CD4-positive, alpha-beta T cell treated with Interleukin-2 at 100 ng/mL for 4 hours (primary cell): ENCODE measurements at places on chromosomes 2 and 18.
A peak's percentile ranks its signal among the peaks of the same experiment; 100 is the strongest.

GRCh38 chr2:104033399-104033798 lies 820.5 kb upstream of the POU3F3 start:
- DNase-seq = no peak

DNA sequence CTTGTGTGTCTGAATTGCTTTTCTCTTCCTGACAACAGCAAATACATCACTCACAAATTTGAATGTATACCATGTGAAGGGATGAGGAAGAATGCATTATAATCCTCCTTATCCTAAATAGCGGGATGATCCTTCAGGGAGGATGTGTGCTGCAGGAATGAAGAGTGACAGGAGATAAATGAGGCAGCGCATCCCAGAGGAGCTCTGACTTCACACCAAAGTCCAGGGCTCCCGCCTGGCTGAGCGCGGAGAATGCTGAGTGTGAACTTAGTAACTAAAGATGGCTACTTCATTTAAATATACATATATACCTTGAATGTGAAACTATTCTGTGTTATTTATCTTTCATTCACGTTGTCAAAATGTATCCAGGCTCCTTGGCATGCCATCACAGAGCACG lies 145.2 kb upstream of the TPO start:
- no peak for DNase-seq

- DNase-seq = no peak
These were observed 131.5 kb downstream of the ZNF532 start for GRCh38 chr18:58996131-58996641.

DNA sequence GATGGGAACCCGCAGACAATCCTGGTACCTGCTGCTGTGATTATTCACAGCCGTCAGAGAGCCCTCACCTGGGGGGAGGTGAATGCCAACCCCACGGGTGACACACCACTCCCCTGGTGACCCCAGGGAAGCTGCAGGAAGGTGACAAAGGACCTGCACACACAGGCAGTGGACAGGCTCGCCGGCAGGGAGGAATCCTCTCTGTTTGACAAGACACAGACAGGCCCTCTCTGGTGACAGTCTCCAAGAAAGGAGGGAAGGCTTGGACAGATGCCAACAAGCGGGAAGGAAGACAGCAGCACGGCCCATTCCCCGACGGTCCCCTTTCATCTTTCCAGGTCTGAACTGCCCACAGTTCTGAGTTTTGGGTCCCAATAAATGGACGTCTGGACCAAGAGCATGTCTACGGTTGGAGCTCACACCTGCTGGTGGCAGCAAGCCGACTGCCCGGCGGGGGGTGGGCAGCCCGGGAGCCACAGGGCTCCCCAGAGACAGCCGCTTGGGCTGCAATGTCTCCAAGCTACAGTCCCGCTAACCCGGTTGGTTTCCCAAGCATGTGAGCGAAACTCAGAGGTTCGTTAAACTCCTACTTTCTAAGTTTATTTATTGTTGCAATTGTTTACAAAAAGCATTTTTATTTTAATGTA lies 31.8 kb downstream of the HDAC4 start:
- DNase-seq = no peak

GRCh38 chr18:22694954-22695353 lies 238.2 kb upstream of the RBBP8 start:
- no peak for DNase-seq

DNA sequence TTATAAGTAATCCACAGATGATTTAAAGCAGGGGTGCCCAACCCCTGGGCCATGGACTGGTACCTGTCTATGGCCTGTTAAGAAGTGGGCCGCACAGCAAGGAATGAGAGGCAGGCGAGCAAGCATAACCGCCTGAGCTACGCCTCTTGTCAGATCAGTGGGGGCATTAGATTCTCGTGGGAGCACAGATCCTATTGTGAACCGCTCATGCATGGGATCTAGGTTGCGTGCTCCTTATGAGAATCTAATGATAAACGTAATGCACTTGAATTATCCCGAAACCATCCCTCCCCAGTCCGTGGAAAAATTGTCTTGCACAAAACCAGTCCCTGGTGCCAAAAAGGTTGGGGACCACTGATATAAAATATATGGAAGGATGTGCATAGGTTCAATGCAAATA lies 153.7 kb downstream of the CSRNP3 start:
- no peak for DNase-seq

GRCh38 chr2:40317046-40317445 lies 134.8 kb downstream of the SLC8A1 start:
- DNase-seq = no peak

DNA sequence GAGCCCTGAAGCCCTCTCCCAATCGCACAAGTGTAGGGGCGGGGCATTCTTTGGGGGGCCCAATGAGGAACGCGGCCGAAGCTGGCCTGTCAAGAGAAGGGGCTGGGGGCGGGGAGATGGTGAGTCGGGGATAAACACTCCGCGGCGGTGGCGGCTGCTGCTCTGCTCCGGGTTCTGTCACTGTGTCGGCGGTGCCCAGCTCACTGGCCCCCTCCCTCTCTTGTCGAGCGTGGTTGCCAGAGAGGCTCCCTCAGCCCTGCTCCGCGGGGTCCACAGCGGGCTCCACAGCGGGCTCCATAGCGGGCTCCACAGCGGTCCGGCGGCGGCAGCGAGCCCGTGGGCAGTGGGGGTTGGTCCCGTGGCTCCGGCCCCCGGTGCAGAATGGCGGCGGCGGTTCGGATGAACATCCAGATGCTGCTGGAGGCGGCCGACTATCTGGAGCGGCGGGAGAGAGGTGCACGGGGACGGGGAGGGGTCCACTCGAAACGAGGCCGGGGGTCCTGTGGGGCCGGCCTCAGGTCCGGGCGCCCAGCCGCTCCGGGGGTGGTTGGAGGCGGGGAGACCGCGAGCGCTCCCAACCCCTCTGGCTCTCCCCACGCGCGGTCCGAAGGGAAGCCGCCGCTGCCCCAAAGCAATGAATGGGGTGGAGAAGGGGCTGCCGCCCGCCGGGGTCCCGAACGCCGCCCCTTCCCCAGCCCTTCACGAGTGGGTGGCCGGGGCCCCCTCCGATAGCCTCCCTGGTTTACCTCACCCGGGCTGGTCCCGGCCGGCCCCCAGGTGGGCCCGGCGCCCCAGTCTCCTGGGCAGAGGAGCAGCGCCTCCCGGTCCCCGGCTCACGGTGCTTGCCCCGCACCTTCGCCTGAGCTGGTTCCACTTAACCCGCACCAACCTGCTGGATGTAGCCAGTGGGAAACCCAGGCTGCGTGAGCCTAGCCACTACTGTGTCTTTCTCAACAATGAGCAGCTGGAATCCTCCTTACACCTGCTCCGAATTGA lies at the start of gene MXD1:
MXD1 (plus strand) TSS at position 160 of the 996 bp plus-strand sequence; CDS start at position 382, 222 bp downstream.
- no peak for DNase-seq

GRCh38 chr2:53777134-53777533 lies 9.5 kb downstream of the CHAC2 start:
- no peak for DNase-seq

GRCh38 chr18:9906481-9906880 lies 7.3 kb upstream of the VAPA start:
- no peak for DNase-seq

DNA sequence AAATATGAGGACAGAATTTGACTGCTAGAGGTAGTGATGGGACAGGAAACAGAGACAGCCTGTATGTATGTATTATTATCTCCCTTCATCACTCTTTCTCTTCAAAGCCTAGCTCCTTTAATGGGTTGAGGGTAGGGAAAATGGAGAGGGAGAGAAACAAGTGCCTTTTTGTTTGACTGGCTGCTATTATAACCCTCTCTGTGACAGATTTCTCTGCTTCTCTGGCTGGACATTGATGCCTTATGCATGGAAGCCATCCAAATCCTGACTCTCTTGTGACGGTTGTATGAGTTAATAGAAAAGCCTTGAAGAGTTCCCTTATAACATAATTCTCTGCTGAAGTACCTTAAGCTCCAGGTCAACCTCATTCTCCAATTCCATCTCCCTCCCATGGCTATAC lies 118.5 kb upstream of the COL5A2 start:
- DNase-seq = no peak

DNA sequence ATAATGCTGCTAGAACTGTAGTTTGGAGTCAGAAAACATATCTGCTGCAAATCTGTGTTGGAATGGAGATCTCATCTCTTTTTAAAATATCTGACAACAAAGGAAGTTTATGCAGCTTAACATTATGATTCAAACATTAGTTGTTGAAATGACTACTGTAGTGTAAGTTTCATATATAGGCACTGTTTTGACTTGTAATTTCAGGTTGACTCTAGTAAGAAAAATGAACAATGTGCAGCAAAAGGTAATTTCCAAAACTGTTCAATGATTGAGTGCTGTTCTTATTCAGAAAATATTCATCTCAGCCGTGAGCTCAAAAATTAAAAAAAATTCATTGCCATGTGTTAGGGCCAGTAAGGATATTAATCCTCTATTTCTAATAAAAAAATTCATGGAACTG lies 48.5 kb downstream of the CCDC138 start:
- no peak for DNase-seq

DNA sequence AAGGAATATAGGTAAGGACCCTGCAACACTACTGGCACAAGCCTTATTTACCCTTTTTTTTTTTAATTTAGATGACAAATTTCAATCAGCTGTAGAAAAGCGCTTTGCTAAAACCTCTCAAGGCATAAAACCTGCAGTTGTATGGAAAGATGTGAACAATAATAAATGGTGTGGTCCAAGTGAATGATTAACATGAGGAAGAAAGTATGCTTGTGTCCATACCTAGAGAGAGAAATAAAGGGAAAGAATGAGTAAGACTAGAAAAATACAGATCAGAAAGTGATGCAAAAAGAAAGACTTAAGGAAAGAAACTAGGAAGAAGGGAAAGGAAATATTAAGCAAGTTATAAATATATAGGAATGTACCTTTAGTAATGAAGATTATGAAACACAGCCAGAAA lies 119.2 kb upstream of the SCN7A start:
- DNase-seq = no peak

GRCh38 chr2:111162718-111163331 lies 42.1 kb downstream of the BCL2L11 start:
- DNase-seq = no peak

GRCh38 chr2:28437149-28437835 lies 44.6 kb downstream of the FOSL2 start:
- no peak for DNase-seq

DNA sequence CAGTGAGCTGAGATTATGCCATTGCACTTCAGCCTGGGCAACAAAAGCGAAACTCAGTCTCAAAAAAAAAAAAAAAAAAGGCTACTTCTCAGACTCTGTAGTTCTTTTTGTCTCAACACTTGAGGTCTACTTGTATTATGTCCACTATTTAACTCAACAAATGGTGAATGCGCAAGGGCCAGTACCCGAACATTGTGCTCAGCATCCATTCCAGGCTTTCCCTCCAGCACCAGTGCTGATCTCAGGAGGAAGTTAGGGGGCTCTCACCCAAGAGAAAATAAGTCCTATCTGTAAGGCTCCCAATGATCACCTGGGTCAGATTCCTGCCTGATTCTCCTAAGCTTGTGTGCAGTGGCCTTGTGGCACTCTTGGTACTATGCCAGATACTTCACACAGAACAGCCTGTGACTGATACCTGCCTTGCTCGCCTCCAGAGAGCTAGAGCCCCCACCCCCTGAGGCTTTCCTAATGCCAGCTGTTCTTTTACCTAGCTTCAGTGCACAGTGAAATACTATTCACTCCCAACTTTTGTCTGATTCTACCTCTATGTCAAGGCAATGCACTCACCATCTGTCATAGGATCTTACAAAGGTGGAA lies 74.9 kb downstream of the INO80D start:
- no peak for DNase-seq

DNA sequence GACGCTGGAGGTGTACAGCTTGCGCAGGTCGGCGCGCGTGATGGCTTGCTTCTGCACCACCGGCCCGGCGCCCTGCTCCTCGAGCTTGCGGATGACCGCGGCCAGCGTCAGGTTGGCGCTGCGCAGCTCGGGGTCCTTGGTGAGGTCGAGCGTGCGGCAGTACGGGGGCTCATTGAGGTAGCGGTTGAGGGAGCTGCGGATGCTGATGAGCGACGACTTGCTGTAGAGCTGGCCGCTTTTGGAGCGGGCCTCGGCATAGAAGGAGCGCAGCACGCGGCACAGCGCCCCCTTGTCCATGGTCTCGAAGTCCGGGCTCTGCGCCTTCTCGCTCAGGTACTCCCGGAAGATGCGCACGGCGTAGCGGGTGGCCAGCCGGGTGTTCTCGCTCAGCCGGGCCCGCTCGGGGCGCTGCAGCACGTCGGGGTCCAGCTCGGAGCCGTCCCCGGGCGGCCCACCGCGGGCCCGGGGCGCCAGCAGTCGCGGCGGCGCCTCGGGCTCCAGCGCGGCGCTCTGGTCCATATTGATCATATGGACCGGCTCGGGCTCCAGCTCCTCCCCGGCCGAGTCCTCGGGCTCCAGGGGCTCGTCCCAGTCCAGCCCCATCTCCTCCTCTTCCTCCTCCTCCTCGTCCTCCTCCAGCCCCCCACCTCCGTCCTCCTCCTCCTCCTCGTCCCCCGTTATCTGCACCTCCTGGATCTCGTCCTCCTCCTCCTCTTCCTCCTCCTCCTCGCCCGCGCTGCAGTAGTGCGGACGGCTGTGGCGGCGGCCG lies 523 bp downstream of the KCTD1 start:
- peak; percentile 50 for DNase-seq

- DNase-seq = no peak
These were observed 69.6 kb upstream of the COL5A2 start for GRCh38 chr2:189249171-189249570.

- DNase-seq = no peak
These were observed 44.9 kb downstream of the ZBTB14 start for GRCh38 chr18:5250603-5251002.

DNA sequence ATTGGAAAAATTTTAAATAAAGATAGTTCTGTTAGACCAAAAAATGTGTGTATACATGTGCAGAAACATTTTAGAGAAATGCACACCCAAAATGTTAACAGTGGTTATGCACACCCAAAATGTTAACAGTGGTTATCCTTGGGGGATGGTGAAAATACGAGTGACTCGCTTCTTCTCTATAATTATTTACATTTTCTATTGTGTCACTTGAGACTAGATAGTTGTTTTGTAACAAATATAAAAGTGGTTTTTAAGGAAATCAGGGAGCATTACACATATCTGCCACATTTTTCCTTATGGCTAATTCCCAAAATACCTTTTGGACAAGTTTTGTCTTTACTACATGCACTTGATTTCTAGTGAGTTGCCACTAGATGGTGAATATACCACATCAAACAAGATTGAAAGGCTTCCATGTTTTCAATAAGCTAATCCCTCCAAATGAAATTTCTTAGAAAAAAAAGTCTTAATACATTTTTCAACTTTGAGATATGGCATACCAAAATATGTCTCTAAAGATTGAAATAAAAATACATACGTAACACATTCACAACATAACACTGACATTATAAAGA lies 9.0 kb upstream of the HIBCH start:
- no peak for DNase-seq

GRCh38 chr2:197152451-197153228 lies 157.9 kb downstream of the ANKRD44 start:
- peak; percentile 44 for DNase-seq

GRCh38 chr2:66849153-66849755 lies 414.3 kb downstream of the MEIS1 start:
- DNase-seq = no peak

GRCh38 chr2:63378589-63378988 lies 209.7 kb downstream of the WDPCP start:
- no peak for DNase-seq

GRCh38 chr2:133641942-133642725 lies 73.9 kb upstream of the NCKAP5 start:
- no peak for DNase-seq

GRCh38 chr2:218733171-218734021 lies 22.8 kb downstream of the TTLL4 start:
- peak; percentile 15 for DNase-seq

GRCh38 chr2:71784734-71785511 lies 331.6 kb downstream of the DYSF start:
- no peak for DNase-seq

GRCh38 chr2:232873292-232873908 lies 3.3 kb downstream of the SNORC start:
- DNase-seq = no peak
